ENCODE measurements at places on chromosomes 7 and 10. TPM values are rescaled to one million over a fixed set of nuclear protein-coding genes. Genes with fewer than 3 reads are reported as not detected.
A peak's percentile ranks its signal among the peaks of the same experiment; 100 is the strongest.

The KNDC1 gene
- 1.8 TPM for total RNA-seq

The SPAM1 gene
- not detected for total RNA-seq

The OR6B1 gene
- not detected for total RNA-seq

The GPR85 gene
- total RNA-seq: 1.2 TPM

The ADAM12 gene
- total RNA-seq: 7.4 TPM

The BEND7 gene
- total RNA-seq: 9.1 TPM

The PLXNA4 gene
- 0.49 TPM for total RNA-seq

The HMX2 gene
- 0.21 TPM for total RNA-seq

The CHN2 gene
- total RNA-seq: 6.6 TPM

The PPIF gene
- total RNA-seq: 27.8 TPM

The SEPHS1 gene
- total RNA-seq: 95.9 TPM

- peak; percentile 3 for DNase-seq
- no peaks in the 10 kb centered on the region for H3K36me3 ChIP-seq
Observed at GRCh38 chr7:16396766-16397500, 24.4 kb downstream of the CRPPA start.

GRCh38 chr10:80878330-80878729 lies 340.6 kb downstream of the SH2D4B start:
- no peaks in the 10 kb centered on the region for H3K27me3 ChIP-seq
- no peak for DNase-seq
- no peak overlapping the region for H3K27ac ChIP-seq
- no peaks in the 10 kb centered on the region for H3K36me3 ChIP-seq
- no peak overlapping the region for H3K4me3 ChIP-seq

- H3K4me1 ChIP-seq: no peaks in the 10 kb centered on the region
- DNase-seq: no peak
- H3K27me3 ChIP-seq: no peaks in the 10 kb centered on the region
- no peak overlapping the region for H3K27ac ChIP-seq
Observed at GRCh38 chr7:34825221-34825620, 167.2 kb downstream of the NPSR1 start.

DNA sequence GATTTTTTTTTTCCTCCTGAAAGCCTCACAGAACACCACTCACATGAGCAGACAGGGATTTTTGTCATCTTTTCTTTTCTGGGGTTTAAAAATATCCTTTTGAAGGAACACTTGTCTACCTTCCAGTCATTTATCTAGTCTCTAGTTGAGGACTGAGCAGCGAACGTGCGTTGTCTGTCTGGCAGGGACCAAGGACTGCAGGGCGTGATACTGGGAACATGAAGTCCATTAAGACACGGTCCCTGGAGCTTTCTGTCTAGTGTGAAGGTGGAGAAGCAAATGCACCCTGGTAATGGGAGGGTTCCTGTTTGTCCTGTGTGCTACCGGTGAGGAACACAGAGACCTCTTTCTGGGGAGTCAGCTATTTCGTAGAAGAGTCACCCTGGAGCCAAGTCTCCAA lies 207.4 kb downstream of the TMEM178B start:
- H3K27me3 ChIP-seq: no peaks in the 10 kb centered on the region
- H3K4me3 ChIP-seq: no peak overlapping the region
- no peaks in the 10 kb centered on the region for H3K4me1 ChIP-seq
- H3K27ac ChIP-seq: no peak overlapping the region
- DNase-seq: no peak
- H3K36me3 ChIP-seq: no peaks in the 10 kb centered on the region

DNA sequence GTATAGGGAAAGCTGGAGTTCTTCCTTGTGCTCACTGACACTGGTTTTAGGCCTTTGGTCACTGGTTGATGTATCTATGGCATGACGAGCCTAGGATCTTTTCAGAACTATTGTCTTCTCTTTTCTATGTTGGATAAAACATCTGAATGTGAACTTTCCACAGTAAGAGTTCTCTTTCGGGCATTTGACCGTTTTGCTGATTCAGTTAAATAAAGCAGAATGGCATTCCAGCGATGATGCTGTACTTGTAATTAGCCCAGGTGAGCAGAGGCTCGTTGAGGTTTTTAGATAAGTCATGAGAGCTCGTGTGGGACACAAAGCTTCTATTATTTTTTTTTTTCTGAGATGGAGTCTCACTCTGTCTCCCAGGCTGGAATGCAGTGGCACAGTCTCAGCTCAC lies 160.2 kb upstream of the DPP6 start:
- H3K27ac ChIP-seq: no peak overlapping the region
- peaks cover 35% of the 10 kb centered on the region for H3K27me3 ChIP-seq
- peaks cover 3% of the 10 kb centered on the region for H3K4me1 ChIP-seq
- DNase-seq: no peak
- H3K36me3 ChIP-seq: no peaks in the 10 kb centered on the region
- H3K4me3 ChIP-seq: no peak overlapping the region

DNA sequence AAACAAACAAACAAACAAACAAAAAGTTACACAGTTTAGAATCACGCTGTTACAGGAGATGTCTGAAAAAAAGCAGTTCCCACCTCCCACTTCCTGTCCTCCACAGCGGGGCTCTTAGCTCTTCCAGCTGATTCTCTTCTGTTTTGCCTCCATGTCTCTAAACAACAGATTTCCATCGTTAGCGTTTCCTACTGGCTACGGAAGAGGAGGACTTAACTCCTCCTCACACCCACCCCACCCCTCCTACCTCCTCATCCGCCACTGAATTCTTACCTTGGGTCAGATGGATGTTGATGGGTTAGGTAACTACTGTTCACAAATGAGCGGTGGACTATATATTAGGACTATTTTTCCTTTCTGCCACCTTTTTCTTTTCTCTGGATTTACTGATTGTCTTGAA lies 36.8 kb upstream of the NUB1 start:
- H3K36me3 ChIP-seq: no peaks in the 10 kb centered on the region
- H3K4me1 ChIP-seq: peaks cover 6% of the 10 kb centered on the region
- H3K4me3 ChIP-seq: peak overlapping the region; percentile 14
- DNase-seq: peak; percentile 34
- H3K27me3 ChIP-seq: peaks cover 53% of the 10 kb centered on the region
- no peak overlapping the region for H3K27ac ChIP-seq

DNA sequence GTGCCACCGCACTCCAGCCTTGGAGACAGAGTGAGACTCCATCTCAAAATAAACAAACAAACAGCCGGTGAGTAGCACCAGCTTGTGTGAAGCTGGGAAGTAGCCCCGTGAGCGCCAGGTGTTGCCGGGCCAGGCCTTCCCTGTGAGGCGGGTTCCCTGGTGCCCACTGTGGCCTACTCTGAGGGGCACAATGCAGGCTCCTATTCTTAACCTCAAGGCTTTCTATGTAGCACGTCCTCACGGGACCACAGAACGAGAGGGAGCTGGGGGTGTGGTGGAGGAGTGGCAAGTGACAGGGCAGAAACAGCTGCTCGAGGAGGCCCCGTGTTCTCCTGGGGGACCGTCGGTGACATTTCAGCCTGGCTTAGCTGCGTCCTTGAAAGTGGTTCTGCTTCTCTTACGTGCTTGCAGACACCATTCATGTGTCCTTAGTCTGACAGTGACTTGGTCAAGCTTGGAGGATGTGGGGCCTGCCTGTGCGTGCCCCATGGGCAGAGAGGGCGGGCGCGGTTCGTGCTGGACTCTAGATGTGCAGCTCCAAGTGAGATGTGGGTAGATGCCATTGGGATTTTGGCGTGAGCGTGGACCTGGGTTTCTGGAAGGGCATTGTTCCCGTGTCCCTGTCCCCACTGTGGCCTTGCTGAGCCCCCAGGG lies 116.6 kb downstream of the NKX6-2 start:
- H3K4me1 ChIP-seq: peaks cover 16% of the 10 kb centered on the region
- H3K27ac ChIP-seq: no peak overlapping the region
- no peaks in the 10 kb centered on the region for H3K27me3 ChIP-seq

- no peak overlapping the region for H3K27ac ChIP-seq
- H3K36me3 ChIP-seq: no peaks in the 10 kb centered on the region
- peak; percentile 18 for DNase-seq
- H3K4me3 ChIP-seq: no peak overlapping the region
- H3K27me3 ChIP-seq: no peaks in the 10 kb centered on the region
- peaks cover 10% of the 10 kb centered on the region for H3K4me1 ChIP-seq
Observed at GRCh38 chr10:120505056-120505455, 48.0 kb downstream of the PLPP4 start.

DNA sequence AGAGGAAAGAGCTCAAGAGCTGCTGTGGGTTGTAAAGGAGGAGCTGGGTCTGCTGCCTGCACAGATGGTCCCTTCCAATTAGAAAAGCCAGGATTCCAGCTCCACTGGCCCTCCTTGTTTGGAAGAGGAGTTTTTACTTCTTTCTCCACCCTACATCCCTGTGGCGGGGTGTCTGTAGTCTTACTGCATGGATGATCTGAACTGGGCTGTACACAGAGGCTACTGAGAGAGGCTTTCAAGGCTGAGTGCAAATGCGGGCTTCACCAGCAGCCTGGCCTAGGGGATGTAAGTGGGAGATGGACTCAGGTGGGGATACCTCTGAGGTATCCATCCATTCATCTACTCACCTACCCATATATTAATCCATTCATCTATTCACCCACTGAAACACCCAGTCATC lies 7.1 kb upstream of the CXCL12 start:
- H3K27me3 ChIP-seq: peaks cover 10% of the 10 kb centered on the region
- H3K4me3 ChIP-seq: no peak overlapping the region
- DNase-seq: no peak
- H3K4me1 ChIP-seq: peaks cover 4% of the 10 kb centered on the region
- no peaks in the 10 kb centered on the region for H3K36me3 ChIP-seq

DNA sequence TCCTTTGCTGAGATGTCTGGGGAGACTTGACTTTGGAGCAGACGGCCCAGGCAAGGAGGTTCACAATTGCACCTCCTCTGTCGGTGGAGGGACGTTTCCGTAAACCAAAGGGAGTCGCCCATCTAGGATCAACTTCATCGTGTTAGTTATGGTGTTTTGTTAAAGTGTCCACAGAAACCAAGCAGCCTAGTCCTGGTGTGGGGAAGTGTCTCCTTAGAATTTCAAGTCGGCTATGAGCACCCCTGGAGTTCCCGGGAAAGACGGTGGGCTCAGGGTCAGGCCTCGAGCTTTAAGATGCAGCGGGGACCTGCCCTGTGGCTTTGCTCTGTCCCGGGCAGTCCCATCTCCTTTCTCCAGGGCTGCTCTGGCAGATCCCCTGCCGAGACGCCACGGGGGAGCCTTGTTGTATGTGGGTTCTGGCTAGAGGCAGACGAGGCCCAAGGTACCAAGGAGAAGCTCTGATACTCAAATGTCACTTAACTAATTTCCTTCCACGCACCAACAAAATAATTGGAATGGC lies 319.2 kb downstream of the ADARB2 start:
- H3K27me3 ChIP-seq: peaks cover 15% of the 10 kb centered on the region
- H3K36me3 ChIP-seq: no peaks in the 10 kb centered on the region
- no peak overlapping the region for H3K4me3 ChIP-seq
- no peak overlapping the region for H3K27ac ChIP-seq

- no peaks in the 10 kb centered on the region for H3K36me3 ChIP-seq
- H3K27me3 ChIP-seq: no peaks in the 10 kb centered on the region
- H3K4me1 ChIP-seq: no peaks in the 10 kb centered on the region
- no peak overlapping the region for H3K27ac ChIP-seq
Observed at GRCh38 chr10:23013581-23014335, 81.6 kb upstream of the MSRB2 start.

DNA sequence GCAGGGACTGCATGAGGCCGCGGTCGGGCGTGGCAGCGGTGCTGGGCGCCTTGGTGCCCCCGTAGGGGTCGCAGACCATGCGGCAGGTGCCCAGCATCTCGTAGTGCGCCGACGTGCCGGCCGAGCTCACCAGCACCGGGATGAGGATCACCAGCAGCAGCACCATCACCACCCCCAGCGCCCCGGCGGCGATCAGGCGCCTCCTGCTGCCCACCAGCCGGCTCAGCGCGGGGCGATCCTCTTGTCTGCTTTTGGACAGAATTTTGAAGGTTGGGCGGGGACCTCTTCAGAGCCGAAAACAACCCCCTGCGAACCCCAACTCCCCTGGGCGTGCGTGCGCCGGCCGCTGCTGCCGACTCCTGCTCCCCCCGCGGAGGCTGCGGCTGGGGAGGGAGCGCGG lies 779 bp downstream of the C1QL3 start:
- H3K4me3 ChIP-seq: peak overlapping the region; percentile 82
- H3K27me3 ChIP-seq: peaks cover 73% of the 10 kb centered on the region
- peak; percentile 67 for DNase-seq
- no peak overlapping the region for H3K27ac ChIP-seq
- H3K36me3 ChIP-seq: no peaks in the 10 kb centered on the region

- no peak overlapping the region for H3K27ac ChIP-seq
- DNase-seq: no peak
- H3K27me3 ChIP-seq: no peaks in the 10 kb centered on the region
- no peak overlapping the region for H3K4me3 ChIP-seq
- H3K4me1 ChIP-seq: no peaks in the 10 kb centered on the region
Observed at GRCh38 chr10:60148266-60148840, 241.3 kb downstream of the ANK3 start.

DNA sequence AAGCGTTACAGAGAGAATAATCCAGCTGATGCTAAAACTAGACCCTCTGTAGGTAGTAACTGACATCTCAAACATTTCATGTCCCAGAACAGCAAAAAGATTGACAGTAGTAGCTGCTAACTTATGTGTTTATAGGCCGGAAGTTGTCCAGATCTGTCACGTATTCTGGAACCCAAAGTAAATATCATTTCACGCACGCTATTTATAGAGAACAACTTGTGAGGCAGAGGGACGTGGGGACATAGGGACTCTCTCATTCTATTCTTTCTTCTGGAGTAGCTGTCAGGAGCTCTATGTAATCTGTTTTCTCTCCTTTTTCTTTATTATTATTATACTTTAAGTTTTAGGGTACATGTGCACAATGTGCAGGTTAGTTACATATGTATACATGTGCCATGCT lies 22.3 kb downstream of the AGK start:
- H3K36me3 ChIP-seq: no peaks in the 10 kb centered on the region
- DNase-seq: no peak
- H3K27me3 ChIP-seq: no peaks in the 10 kb centered on the region
- H3K4me1 ChIP-seq: no peaks in the 10 kb centered on the region
- no peak overlapping the region for H3K4me3 ChIP-seq

- no peak overlapping the region for H3K4me3 ChIP-seq
- H3K27me3 ChIP-seq: no peaks in the 10 kb centered on the region
- H3K36me3 ChIP-seq: no peaks in the 10 kb centered on the region
- DNase-seq: peak; percentile 20
- no peak overlapping the region for H3K27ac ChIP-seq
Observed at GRCh38 chr7:78080811-78081210, 282.2 kb downstream of the PHTF2 start.

DNA sequence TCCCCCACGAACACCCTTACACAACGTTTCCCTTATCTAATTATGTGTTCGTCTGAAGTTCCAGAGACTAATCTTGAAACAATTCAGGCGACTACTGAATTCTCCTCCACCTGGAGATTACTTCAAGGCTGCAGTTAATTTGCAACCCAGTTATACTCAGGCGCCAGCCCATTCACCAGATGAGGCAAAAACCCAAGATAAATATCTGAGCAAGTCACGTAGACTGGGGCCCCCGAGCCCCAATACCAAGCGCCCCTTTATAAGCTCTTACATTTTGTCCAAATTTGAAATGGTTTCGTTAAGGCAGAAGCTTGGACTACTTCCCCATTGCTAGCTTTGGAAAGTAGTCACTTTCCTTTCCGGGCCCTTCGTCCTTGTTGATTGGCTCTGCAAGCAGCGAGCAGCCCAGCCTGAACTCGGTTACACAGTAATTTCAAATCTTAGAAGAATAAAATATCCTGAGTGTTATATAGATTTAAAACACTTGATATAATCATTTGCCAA lies 1.2 kb downstream of the TPK1 start:
- H3K4me1 ChIP-seq: peaks cover 5% of the 10 kb centered on the region
- DNase-seq: no peak
- H3K27ac ChIP-seq: no peak overlapping the region
- peak overlapping the region; percentile 86 for H3K4me3 ChIP-seq
- no peaks in the 10 kb centered on the region for H3K36me3 ChIP-seq

GRCh38 chr7:40199076-40199802 lies 64.4 kb downstream of the SUGCT start:
- peak; percentile 11 for DNase-seq
- no peaks in the 10 kb centered on the region for H3K4me1 ChIP-seq
- H3K27ac ChIP-seq: no peak overlapping the region
- no peaks in the 10 kb centered on the region for H3K27me3 ChIP-seq
- H3K36me3 ChIP-seq: no peaks in the 10 kb centered on the region
